ENCODE measurements at places on chromosomes 7 and 10.

DNA sequence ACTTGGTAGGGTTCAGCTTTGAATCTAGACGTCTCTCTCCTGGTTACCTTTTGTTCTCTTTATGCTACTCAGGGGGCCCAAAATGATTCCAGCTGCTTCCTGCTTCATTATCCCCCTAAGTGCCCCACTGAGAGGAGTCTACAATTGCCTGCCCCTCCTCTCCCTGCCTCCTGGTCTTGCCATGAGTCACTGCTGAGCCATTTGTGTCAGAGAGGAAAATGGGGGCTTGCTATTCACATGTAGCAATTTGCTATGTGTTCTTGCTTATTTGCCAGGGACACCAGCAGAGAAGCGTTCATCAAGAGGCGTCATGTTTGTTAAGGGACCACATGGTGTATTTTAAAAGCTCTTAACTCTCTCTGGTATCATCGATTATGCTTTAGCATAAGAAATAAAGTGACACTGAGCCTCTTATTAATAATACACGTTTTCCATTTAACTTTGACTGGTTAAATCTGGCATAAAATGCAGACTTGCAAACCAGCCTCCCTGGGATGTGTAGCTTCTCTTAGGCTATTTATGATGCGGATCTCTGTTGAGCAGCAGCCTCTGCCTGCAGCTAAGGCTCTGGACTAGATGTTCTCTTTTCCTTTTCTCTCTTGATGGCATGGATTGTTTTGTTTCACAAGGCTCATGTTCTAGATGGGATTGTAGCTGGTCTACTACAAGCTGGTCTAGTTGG is 239.3 kb downstream of the AUTS2 start:
- DNase-seq = no peak

DNA sequence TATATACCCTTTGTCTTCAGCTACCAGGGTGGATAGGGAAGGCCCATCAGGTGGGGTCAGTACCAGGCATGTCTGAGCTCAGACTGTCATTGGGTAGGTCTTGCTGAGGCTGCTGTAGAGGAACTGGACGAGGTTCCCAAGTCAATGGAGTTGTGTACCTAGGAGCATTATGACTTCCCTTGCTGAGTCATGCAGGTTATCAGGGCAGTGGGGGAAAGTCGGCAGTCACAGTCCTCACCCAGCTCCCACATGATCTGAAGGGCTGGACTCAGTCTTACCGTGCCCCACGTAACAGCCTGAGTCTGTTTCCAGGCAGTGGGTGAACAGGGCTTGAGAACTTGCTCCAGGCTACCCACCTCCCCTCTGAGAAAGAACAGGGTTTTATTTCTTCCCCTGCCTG is 260.8 kb upstream of the COBL start:
- no peak for DNase-seq

DNA sequence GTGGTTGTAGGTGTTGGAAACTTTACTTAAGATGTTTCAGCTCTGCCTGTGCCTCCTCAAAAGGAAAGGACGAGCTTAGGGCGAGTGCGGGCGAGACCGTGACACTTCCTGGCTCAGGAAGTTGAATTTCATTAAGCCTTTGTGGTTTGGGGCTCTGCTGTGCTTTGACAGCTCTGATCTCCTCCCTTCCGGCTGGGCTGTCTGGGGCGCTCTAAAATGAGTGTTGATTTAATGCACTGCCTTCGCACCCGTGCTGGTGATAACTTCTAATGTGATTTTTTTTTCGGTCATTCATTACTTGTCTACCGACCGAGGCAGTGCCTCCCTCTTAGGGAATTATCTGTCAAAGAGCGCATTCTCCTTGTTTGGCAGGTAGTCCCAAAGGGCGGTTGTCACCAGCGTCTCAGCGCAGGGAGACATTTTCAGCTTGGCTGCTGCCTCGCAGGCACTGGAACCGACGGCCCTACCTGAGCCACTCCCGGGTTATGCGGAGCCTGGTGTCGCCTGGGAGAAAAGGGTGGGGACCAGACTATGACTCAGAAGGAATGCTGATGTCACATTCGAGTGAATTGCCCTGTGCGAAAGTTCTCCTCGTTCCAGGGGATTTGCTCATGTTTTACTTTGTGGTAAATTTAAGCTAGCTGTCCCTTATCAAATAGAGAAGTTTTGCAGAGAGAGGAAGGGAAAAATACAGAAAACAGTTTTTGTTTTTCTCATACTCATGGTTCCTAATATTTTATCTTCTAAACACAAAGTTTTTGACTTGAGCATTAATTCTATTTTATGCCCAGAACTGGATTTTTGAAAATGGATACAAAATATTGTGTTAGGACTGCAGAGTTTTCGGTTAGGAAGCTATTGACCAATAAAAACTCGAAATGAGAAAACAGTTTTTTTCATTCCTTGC is 920 bp downstream of the TES start:
- DNase-seq = peak; percentile 65

GRCh38 chr7:44645254-44645653 is 38.8 kb downstream of the OGDH start:
- no peak for DNase-seq

DNA sequence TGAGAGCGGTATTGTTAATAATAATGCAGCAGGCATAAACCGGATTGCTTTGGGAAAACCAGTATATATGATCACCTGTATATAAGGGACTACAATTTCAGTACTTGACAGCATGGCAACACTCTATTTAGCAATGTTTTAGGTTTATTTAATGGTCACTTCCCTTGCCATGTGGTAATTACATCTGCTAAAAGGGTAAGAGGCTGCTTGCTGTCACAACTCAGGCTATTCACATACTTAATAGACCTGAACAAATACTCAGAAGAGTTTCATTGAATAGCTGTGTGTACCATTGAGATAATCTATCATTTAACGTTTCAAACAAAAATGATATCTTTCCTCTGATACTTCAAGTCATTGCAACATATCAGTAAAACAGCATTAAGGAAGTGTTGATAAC is 90.1 kb downstream of the PCDH15 start:
- no peak for DNase-seq

Measured in MG63 (cell line).